HCT116 (cell line): ENCODE measurements at places on chromosomes 16 and 17.

DNA sequence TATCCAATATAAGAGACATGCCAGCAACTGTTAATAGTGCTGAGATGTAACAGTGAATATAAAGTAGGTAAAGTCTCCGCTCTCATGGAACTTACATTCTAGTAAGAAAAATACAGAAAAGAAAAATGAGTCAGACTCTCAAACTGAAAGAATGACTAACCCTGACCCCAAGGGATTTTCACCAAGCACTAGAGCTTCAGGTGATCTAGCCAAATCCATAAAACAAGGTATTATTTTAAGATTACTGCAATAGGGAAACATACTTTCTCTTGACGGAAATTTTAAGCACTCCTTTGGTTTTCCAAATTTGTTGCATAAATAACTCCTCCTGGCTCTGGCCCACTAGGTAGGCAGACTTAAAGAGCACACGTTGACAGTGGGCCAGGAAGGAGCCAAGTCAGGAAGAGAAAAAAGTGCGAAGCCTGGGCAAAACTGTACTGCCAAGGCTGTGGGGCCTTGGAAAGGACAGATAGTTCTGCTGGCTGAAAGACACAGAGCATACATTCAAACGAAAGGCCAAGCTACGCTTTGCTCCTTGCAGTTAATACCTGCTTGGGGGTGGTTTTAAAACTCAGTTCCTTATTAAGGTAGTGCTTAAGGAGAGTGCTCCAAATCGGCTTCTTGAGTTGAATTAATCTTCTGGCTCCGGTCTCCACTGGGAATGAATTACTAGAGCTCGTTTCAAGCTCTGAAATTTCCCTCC is 1.4 kb downstream of the GOT2 start:
- no peak for DNase-seq

DNA sequence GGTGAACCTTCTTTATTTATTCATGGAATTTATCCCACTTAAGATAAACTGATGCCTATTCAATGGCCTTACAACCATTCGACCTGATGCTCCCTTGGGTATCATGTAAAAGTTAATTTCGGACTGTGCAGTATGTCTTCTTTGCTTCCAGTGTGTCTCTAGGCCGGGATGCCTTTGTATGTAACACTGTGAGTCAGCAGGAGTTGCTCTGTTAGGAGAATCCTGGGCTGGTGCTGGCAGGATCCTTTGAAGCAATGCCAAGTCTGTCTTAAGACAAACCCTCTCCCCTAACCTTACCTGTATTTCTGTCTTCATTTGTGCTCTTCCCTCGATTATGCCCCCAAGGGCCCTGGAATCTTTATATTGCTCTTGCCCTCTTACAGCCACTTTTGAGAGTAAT is 37.9 kb upstream of the ABCA8 start:
- no peak for DNase-seq

DNA sequence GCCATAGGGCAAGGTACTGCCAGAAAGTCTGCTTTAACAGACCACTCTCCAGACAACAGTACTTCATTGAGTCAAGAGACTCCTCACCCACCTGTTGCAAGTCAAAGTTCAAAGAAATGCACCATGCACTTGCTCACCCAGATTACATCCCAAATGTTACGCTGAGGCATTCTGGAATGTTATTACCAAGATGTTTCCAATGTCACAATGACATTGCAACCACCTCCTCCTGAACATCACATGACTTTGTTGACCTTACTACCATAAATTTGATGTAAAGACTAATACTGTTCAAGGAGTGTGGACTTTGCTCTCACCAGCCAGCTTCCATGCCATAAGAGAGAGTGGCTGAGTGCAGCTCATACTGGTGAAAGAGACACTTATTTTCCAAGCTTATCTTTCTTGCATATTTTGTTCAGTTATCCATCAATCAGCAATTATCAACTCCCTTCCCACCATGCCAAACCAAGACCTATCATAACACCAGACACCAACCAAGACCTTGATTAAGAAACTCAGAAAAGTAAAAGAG is 58.5 kb upstream of the BCAR1 start:
- DNase-seq: no peak

DNA sequence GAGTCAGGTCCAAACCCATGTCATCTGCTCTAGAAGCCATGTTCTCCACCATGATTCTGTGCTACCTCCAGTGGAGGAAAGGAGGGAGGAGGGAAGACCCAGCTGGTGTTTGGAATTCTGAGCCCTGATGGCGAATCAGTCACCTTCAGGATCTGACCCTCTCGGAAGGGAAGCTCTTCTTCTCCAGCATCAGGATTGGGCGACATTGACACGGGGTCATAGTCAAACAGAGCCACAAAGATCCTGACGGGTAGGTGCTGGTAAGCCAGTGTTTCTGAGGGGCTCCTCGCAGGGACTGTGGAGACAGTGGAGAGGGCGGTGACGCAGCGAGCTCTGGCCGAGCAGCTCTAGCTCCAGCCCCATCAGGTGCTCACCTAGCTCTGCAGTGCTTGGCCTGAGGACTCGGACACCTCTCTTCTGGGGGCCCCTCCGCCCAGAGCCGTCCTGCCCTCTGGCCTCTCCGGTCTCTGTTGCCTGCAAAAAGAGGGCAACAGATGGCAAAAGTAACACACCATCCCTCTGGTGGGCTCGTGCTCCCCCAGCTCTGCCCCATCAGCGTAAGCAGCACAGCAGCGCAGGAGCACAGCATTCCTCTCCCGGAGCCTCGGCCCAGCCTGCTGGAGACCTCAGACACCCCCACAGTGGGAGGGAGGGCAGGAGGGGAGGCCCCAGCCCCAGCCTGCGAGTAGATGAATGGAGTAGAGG is 21.0 kb downstream of the TSPOAP1 start:
- DNase-seq: no peak

DNA sequence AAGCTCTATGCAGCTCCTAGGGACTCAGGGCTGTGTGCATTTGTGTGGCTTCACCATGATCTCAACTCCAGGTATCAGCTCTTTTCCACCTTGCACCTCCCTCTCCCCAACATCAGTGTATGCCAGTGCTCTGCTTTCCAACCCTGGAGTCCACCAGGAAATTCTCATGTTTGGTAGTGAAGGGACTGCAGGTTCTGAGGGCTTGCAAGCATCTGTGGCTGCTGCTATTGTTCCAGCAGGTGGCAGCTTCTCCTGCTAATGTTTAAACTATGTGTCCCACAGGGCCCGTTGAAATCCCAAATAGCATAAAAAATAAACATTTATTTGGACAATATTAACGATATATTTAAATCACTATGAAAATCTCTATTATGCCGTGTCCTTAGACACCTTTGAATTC is 82.0 kb downstream of the RGS9 start:
- no peak for DNase-seq
